ENCODE measurements at places on chromosomes 7 and 10.

- no peak for DNase-seq
These were observed 130.4 kb upstream of the PDE1C start for GRCh38 chr7:32200646-32201045.

- no peak for DNase-seq
These were observed 21.8 kb upstream of the LOXL4 start for GRCh38 chr10:98289802-98290209.

DNA sequence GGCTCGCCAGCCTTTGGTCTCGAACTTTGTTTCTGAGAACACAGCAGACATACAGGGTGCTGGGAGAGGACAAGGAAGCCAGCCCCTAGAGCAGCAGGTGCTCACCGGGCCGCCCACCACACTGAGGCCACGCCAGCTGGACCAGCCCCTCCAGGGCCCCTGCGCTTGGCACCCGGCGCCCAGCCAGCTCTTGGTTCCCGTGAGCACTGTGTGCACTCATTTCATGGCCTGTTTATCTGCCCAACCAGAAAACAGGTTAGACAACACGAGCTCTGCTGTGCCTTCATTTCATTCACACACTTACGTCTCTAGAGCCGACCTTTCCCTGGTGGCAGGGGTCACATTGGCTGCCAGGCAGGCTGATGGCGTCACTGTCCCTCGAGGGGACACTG lies 104.0 kb downstream of the CYTH3 start:
- no peak for DNase-seq

- DNase-seq: no peak
These were observed 336.2 kb downstream of the PHTF2 start for GRCh38 chr7:78134774-78135173.

- no peak for DNase-seq
These were observed 40.7 kb downstream of the JAKMIP3 start for GRCh38 chr10:132106431-132106830.

DNA sequence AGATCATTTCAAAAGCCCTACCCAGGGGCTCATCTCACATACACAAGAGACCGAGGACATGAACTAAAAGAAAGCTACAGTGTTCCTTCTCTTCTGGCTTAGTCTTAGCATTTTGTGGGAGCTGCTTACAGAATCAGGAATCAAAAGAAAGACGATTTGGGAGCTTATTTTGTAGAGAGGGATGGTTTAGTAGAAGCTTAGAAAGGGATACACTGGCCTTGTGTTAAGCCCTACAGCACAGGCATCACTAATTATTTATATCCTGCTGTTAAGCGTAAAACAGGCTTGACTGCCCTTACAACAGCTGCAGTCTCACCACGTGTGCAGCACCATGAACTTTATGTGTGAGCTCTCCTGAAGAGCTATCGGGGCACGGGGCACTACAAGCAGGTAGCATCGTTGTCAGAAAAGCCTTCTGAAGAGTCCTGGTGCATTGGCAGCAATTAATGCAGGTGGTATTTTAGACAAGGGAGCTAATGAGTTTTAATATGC lies 798.3 kb downstream of the NXPH1 start:
- peak; percentile 96 for DNase-seq

DNA sequence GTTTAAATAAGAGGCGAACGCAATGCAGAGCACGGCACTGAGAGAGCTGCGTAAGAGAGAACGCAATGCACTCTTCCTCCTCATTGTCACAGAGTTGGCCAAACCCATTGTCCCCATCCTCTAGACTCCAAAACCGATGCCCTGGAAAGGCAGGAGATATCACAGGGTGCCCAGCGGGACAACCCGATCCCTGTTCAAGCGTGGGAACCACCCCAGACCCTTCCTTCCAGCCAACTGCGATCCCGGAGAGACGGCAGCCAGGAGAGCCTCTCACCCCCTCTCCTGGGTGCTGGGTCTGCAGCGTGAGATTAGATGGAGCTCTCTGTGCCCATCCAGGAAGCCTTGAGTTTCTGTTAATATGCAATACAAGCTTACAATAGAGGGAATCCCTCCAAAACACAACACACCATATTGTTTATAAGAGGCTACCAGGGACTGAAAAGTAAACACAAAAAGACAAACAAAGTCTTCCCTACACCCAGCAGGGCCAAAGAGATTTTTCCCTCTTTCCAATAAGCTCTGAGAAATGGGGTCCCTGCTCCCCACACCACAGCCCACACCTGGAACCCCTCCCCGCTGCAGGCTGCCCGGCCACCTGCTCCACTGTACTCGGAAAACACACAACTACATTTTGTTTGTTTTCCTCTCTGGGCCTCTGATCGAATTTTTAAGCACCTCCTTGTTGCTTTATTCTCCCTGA lies 187.6 kb downstream of the ADARB2 start:
- DNase-seq: no peak

GRCh38 chr10:113897693-113898618 lies 43.5 kb downstream of the NHLRC2 start:
- DNase-seq: no peak

GRCh38 chr7:93327006-93327633 lies 95.0 kb downstream of the VPS50 start:
- no peak for DNase-seq

- DNase-seq: no peak
These were observed 142.8 kb upstream of the MBL2 start for GRCh38 chr10:52915391-52915790.

GRCh38 chr7:13062631-13063030 lies 375.2 kb downstream of the ARL4A start:
- DNase-seq: no peak

DNA sequence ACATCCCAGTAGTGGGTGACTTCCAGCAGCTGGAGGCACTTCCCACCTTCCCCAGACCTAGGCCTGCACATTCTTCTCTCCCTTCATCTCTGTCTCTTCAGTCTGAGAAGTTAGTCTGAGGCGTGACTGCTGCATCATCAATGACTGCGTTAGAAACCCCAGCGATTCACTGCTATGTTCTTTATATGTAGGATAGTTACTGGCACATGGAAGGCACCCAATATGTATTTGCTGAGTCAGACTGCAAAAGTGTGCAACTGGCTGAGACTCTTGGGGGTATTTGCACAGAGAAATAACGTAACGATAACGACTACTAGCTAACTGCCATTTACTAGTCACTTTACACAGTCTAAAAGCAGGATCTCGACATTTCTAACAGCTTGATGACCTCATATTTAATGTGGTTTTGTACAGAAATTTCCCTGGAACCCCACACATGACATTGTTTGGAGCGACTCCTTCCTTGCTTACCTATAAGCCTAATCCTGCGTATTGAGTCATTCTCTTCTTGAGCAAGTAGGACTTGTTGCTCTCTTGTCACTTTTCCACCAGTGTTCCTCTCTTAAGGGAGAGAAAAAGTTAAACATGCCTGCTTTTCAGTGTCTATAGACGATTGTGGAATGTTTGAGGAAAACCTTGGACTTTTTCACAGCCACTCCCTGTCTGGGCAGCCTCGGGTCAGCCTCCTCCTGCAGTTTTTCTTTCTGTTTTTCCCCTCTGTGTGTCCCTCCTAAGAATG lies 45.5 kb downstream of the THNSL1 start:
- no peak for DNase-seq

DNA sequence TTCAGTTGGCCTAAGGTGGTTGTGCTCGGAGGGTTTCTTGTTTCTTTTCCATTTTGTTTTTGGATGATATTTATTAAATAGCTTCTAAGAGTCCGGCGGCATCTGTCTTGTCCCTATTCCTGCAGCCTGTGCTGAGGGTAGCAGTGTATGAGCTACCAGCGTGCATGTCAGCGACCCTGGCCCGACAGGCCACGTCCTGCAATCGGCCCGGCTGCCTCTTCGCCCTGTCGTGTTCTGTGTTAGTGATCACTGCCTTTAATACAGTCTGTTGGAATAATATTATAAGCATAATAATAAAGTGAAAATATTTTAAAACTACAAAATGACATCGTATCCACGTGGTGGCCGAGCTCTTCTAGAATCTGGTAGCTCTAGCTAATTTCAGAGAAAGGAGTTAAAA lies 20.4 kb downstream of the GATA3 start:
- no peak for DNase-seq

GRCh38 chr7:128203710-128204214 lies 37.3 kb upstream of the LEP start:
- DNase-seq: no peak

- DNase-seq: no peak
These were observed 15.5 kb downstream of the AOAH start for GRCh38 chr7:36708767-36709166.

- DNase-seq: no peak
These were observed 82.5 kb downstream of the ZNF467 start for GRCh38 chr7:149690688-149691446.

DNA sequence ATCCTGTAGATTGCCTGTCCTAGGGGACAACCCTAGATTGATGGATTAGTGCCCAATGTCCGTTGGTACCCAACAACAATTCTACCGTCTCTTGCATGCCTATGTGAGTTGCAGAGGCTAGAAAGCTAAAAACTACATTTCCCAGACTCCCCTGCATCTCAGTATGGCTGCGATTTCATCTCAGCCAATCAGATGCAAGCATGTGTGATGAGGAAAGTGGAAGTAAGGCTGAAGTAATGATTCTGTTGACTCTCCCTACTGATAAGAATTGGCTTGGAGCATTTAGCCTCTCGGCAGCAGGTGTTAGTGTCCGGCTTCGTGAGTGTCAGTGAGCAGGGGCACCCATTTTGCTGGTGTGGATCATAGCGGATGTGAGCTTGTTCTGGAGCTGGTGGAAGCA lies 171.9 kb downstream of the FGFR2 start:
- DNase-seq: no peak

GRCh38 chr10:12733271-12733670 lies 268.2 kb downstream of the CCDC3 start:
- DNase-seq: no peak

DNA sequence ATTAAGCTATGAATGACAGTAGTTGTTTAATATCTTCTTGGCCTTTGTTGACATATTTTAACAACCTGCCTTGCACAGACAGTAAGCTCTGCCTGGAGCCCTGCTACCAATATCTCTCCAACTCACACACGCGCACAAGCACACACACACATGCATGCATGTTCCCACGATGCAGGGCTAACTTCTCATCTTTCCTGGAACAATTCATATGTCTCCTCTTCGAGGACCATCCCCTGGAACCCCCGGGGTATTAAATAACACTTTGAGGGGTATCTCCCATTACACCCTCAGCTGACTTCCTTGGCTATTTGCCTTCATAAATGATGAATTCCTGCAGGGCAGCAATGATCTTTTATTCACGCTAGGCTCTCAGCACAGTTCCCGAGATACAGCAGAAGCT lies 258.0 kb downstream of the TRIL start:
- DNase-seq: no peak

DNA sequence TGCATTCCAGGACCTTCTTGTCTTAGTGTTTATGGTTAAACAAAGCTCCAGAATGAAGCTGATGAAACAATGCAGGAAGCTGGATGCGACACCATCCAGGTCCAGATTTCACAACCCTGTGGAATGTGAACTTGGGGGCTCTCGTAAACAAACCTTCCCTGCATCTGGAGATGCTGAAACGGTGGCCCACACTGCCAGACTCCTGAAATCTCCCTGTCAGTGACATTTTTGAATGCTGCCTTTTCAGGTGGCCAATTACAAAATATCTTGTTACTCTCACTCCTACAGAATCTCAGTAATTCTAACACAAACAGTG lies 18.8 kb downstream of the VIPR2 start:
- no peak for DNase-seq

DNA sequence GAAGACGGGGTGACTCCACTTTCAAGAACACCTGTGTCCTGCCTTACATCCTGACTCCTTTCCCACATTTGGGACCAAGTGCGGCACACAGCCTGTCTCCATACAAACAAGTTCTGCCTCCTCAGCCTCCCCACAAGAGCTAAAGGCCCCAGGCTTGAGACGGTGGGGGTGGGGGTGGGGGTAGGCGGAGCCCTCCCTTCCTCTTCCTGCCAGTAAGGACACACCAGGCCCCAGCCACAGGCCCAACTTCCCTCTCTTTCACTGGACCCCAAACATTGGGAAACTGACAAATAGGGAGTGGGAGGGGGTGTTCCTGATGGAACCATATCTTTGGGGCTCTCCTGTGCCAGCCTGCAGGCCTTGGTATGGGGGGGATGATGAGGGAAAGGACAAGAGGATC lies 4.6 kb downstream of the CDK5 start:
- no peak for DNase-seq

DNA sequence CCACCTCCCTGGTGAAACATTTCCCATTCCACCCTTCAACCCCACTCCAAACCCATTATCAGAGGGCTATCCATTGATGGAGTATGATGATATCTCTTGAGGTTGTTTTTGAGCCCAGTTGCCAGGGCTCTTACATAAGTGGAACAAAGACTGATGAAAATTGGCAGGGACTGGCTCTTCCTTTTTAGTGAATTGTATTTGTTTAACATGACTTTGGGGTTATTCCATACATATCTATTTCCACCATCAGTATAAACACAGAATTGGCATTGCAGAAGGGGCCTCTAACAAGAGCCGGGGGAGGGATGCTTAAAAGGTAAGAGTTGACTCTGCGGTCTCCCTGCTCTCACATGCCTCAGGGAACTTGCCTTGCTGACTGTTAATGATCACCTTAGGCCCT lies 28.9 kb downstream of the FZD1 start:
- no peak for DNase-seq

- no peak for DNase-seq
These were observed 1062.9 kb upstream of the GHITM start for GRCh38 chr10:83076443-83076842.

- DNase-seq: no peak
These were observed 72.1 kb downstream of the SEM1 start for GRCh38 chr7:96637522-96637921.

DNA sequence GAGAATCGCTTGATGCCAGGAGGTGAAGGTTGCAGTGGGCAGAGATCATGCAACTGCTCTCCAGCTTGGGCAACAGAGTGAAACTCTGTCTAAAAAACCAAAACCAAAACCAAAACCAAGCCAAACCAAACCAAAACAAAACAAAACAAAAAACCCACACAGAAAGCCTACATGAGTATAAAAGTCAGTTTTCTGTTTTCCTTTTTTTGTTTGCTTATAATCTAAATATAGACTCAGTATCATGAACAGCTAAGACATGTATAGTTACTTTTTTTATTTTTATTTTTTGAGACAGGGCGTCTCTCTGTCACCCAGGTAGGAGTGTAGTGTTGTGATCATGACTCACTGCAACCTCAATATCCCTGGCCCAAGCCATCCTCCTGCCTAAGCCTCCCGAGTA lies 16.8 kb upstream of the MTPN start:
- DNase-seq: no peak

GRCh38 chr10:111338035-111338434 lies 261.2 kb downstream of the ADRA2A start:
- DNase-seq: no peak

DNA sequence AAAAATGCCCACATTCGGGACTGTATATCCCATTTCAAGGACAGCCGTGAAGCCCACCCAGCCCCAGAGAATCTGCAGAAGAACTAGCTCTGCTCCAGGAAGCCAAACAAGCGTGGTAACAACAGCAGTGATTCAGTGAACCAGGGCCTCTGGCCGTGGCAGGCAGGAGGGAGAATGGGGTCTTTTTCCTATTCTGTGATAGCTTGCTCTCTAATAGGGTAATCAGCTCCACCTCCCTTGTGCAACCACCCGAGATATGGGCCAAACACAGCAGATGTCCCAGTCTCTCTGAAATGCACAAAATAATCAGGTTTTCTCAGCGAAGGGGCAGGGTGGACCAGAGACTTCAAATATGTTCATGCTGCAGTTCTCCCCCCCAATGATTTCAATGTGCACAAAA lies 35.8 kb downstream of the CHST15 start:
- no peak for DNase-seq

All from NCI-H1417 treated with DMSO at 0.1 percent for 48 hours (cell line).